ENCODE measurements at places on chromosomes 12 and 14.

DNA sequence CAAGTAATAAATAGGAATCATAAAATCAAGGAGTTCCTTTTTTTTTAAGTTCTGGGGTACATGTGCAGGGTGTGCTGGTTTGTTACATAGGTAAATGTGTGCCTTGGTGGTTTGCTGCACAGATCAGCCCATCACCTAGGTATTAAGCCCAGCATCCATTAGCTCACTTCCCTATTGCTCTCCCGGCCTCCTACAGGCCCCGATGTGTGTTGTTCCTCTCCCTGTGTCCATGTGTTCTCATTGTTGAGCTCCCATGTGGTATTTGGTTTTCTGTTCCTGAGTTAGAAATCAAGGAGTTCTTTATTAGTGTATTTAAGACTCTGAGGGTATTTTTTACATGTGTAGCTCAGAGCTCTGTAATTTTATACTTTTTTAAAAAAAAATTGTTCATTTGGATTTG, 86.0 kb downstream of the SCFD1 start:
- no peak for DNase-seq

DNA sequence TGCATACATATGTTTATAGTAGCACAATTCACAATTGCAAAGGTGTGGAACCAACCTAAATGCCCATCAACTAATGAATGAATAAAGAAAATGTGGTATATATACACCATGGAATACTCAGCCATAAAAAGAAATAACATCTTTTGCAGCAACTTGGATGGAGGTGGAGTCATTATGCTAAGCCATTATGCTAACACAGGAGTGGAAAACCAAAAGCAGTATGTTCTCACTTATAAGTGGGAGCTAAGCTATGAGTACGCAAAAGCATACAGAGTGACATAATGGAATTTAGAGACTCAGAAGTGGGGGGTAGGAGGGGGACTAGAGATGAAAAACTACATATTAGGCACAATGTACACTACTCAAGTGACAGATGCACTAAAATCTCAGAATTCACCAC, 16.2 kb upstream of the SPTSSA start:
- no peak for DNase-seq

GRCh38 chr14:24232121-24232644, at the start of gene NEDD8:
NEDD8 (minus strand) TSS chr14:24232367; CDS start chr14:24232267, 100 bp downstream.
- peak; percentile 83 for DNase-seq

- DNase-seq = no peak
Measured at GRCh38 chr14:90675399-90675798, 140.8 kb downstream of the TTC7B start.

- DNase-seq = no peak
Measured at GRCh38 chr14:99057576-99058083, 214.4 kb downstream of the BCL11B start.

DNA sequence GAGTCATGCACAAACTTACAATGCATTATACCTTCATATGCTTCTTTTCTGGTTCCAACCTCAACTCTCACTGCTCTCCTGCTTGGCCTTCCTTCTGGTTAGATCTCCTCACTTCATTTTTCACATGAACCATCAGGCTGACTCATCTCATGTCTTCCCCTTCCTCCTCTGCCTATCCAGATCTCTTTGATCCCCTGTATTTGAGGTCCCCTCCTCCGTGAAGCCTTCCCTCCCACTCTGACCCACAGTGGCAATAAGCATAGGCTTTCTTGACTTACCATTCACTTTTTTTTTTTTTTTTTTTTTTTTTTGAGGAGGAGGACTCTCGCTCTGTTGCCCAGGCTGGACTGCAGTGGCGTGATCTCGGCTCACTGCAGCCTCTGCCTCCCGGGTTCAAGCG, 14.7 kb upstream of the ASIC1 start:
- DNase-seq = no peak

DNA sequence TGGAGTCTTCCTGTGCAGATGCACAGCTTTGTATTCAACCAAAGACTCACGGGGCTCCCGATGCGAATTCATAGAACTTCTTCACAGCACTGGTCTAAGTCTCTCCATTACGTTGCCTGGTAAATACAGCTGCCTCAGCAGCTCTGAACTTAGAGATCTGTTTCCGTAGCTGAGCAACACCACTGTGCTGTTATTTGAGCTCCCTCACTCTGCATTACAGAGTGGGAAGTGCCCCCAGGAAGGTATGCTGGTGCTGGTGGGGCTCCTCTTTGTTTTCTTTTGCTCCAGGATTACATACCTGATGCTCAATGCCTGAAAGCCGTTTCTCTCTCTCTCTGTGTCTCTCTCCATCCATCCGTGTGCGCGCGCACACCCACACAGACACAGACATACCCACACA, 227.5 kb upstream of the RMST start:
- DNase-seq = no peak

- no peak for DNase-seq
Measured at GRCh38 chr12:115118177-115118724, 434.3 kb upstream of the TBX3 start.
